ENCODE measurements at places on chromosomes 6 and 20.

DNA sequence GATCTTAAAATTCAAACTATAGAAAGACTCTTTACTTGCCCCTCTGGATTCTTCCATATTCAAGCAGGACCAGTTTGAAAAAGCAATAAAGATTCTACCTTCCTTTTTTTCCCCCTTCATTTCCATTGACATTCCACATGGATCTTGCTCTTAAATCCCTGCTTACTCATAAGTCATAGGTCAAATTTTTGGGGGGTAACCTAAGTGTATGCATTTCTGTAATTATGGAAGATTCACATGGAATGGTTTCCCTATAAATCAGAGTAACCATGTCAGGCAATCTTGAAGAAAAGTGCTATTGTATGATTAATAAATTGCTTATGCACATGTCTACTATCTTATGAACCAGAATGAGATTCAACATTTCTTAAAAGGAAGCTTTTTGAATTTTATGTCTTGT lies 551.0 kb downstream of the HAO1 start:
- no peak for DNase-seq

DNA sequence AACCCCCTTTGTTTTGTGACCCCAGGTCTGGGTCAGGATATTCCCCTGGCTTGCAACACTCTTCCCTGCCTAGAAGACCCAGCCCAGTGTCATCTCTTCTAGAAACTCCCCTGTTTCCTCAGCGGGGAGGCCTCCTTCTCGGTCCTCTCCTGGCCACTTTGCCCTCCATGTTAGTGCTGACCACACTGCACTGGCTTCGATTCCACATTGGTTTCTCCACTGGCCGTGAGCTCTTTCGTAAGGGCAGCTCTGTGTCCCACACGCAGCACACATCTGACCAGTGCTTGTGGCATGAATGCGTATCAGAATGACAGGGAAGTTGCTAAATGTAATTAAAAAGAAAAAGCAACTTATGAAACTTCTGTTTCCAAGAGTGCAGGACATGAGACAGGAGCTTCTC lies 49.4 kb upstream of the FNDC1 start:
- no peak for DNase-seq

GRCh38 chr6:156021746-156022396 lies 566.2 kb upstream of the NOX3 start:
- DNase-seq = no peak

DNA sequence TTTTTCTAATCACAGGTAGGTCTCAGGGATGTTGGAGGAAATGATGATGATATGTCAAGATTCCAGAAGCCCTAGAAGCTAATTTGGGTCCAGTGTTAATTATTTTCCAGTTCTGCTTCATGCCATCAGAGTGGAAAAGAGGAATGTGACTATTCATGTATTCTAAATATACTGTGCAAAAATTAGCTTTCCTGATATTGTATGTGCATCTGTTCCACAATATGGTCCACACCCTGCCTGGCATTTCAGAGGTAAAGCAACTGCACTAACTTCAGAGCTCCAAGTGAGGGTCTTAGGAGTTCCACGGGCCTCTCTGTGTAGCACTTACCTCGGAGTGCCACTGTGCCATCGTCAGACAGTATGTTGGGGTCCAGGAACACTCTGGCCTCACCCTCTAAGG lies 27.1 kb downstream of the PREP start:
- no peak for DNase-seq

DNA sequence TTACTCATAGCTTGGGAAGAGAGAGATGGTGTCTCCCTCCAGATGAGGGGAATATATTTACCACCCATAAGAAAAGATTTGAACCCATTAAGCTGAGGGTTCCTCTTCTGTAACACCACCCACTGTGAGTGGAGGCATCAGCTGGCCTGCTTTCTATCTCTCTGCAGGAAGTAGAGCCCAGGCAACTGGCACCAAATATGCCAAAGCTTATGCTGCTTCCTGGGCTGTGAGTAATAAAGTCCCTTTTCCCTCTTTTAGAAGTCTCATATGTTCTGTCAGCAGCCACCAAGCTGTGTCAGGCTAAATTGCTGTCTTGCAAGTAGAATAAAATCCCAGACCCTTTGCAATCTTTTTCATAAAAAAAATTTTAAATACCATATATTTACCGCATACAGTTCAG lies 241.4 kb downstream of the LAMA2 start:
- DNase-seq = no peak

DNA sequence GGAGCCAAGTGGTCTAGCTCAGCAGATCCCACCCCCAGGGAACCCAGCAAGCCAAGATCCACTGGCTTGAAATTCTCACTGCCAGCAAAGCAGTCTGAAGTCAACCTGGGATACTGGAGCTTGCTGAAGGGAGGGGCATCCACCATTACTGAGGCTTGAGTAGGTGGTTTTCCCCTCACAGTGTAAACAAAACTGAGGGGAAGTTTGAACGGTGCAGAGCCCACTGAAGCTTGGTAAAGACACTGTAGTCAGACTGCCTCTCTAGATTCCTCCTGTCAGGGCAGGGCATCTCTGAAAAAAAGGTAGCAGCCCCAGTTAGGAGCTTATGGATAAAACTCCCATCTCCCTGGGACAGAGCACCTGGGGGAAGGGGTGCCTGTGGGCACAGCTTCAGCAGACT lies 819.5 kb upstream of the EPHA7 start:
- no peak for DNase-seq

DNA sequence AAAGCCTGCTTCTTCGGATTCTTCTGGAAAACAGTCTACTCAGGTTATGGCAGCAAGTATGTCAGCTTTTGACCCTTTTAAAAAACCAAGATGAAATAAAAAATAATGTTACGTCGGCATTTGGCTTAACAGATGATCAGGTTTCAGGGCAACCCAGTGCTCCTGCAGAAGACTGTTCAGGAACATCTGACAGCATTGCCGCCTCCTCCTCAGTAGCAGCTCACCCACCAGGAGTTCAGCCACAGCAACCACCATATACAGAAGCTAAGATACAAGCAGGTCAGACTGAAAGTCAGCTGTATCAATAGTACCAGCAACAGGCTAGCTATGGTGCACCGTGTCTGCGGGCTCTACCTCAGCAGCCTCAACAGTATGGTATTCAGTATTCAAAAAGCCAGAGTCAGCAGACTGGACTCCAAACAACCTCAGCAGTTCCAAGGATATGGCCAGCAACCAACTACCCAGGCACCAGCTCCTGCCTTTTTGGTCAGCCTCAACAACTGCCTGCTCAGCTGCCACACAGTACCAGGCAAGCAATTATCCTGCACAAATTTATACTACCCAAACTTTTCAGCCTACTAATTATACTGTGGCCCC lies 51.9 kb downstream of the BTBD9 start:
- no peak for DNase-seq

DNA sequence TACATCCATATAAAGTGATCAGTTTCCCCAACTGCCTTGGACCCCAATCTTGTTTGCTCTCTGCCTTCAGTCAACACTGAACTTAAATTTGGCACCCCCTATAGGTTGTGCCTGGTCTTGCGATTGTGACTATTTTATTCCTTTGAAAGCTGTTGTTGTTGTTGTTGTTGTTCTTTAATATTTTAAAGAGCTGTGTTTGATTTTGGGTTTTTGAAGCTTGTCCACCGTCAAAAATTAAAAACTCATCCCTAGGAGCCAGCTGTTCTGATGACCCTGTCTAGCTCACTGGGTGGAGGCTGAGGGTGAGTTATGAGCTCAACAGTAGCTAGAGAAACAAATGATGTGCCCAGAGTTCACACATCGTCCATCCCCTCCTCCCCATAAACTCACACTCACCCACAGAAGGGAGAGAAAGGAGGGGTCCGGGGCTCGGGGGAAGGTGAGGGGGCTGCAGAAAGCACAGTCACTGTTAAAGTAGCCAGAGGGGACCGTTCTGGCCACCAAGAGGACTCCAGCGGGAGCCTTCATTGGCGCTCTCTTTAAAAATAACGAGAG lies 4.0 kb downstream of the SIM1 start:
- DNase-seq = no peak

DNA sequence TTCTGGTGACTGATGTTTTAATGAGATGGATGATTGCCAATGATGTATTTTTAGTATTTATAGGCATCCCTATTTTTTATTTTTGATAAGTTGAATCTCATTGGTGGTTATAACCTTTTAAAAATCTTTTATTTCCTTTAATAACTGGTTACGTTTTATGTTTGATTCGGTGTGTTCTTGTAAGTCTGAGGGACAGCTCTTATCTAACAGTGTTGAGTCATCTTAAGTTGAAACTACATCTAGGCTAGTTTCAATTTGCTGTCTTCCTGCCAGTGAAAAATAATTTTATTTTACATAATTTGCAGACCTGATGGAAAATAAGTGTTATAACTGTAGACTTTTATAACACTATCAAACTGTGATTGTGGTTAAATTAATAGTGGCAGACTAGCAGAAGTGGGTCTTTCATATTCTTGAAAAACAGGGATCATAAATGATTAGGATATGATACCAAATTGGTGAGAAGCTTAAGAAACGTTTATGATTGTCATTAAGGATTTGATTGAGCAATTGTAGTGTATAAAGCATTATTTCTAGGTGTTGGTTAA lies 4.6 kb downstream of the AFDN start:
- DNase-seq = no peak

- DNase-seq = no peak
Observed at GRCh38 chr6:83311231-83311630, 118.1 kb downstream of the RWDD2A start.

- DNase-seq = no peak
Observed at GRCh38 chr20:47950124-47950912, 165.0 kb upstream of the SULF2 start.

DNA sequence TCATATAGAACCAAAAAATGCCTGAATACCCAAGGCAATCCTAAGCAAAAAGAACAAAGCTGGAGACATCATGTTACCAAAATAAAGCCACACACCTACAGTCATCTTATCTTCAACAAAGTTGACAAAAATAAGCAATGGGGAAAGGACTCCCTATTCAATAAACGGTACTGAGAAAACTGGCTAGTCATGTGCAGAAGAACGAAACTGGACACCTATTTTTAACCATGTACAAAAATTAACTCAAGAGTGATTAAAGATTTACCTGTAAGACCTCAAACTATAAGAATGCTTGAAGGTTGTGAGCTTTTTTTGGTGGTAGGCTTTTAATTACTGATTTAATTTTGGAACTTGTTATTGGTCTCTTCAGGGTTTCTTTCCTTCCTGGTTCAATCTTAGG lies 236.0 kb upstream of the DEFB112 start:
- no peak for DNase-seq

DNA sequence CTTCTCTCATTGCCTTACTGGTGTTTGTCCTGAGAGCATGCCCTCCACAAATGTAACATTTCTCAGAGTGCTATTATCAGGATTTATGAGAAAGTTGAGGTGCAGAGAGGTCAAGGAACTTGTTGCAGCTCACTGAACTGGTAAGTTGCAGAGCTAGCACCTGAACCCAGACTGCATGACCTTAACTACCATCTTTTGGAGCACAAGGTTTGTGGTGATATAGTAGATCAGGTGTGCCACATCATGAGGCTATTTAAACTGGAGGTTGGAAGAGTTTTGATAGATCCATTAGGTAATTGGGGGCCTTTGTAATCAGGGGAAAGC lies 112.0 kb upstream of the CITED2 start:
- no peak for DNase-seq

DNA sequence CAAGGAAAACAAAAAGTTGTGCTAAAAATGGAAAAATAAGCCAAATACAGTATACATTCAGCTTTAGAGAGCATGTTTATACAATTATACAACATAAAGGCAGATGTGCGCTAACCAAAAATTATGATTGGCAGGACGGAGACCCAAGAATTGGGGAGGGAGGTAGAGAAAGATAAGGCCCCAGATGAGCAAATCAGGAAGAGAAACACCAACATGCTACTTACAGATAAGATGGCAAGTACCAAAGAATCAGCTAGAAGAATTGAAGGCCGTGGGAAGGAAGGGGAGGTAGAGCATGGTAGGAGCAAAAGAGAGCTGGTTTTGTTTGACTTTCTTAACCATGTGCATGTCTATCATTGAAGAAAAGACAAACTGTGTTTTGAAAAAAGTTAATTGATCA lies 45.4 kb downstream of the PRND start:
- no peak for DNase-seq
